ENCODE measurements at places on chromosomes 16 and 17. TPM values are rescaled to one million over a fixed set of nuclear protein-coding genes. Genes with fewer than 3 reads are reported as not detected.
A peak's percentile ranks its signal among the peaks of the same experiment; 100 is the strongest.

Gene NRN1L
- 5.3 TPM for total RNA-seq

Gene TBC1D3K
- not detected for total RNA-seq

DNA sequence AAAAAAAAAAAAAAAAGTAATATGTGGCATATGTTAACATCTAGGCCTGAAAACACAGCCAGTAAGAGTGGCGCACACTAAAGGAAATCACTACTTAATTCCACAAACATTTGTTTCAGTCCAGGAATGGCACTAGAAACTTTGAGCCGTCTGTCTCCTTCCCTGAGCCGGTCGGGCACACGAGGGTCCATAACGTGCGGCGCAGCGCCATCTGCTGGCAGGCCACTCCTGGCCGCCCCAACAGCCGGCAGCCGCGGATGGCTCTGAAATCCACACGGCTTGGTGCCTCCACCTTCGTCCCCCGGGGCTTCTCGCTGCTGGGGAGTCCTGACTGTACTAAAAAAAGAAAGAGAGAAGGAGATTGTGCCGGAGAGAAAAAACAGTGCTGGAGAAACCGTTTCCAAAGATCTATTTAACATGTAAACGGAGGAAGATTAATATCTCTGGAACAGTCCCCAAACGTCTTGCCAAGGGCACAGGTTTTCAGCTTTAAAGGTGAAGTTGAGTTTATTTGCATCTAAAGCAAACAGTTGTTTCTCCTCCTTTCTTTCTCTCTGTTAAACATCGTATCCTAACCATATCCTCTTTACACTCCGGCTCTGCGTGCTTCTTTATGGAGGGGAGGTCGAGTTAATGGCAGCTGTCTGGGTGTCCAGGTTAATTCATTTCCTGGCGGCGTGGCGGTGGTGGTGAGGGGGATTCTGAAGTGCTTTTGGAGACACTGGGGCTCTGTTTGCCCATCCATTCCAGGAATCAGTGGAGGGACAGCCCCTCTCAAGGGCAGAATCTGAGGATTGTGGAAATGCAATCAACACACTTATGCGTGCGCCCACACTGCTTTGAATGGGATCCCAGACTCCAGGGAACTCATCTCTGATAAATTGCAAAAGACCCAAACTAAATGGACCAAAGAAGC is 611.3 kb upstream of the SALL1 start:
- DNase-seq, result no peak

- DNase-seq, result peak; percentile 96
Measured at GRCh38 chr17:5486206-5487124, at the start of gene MIS12. Gene MIS12 (plus strand): TSS chr17:5486566. CDS start chr17:5488863, 2,297 bp downstream.

- no peak for DNase-seq
Measured at GRCh38 chr16:87201790-87202189, 115.4 kb downstream of the C16orf95 start.

DNA sequence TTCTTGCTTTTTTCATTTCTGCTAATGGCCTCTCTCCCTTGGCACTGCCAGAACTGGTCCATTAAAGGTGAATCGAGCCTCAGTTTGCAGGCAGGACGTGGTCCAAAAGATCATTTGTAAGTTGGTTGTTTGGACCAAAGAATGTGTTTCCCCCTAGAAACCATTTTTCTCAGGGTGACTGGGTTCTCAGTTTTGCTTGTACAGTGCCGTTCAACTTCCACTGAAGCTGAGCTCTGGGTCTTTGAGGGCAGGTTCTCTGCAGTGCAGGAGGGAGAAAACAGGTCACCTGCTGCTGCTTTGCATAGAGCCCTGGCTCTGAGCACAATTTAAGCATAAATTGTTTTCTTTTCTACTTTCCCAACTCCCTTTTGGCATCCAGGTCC is 9.0 kb upstream of the AMZ2 start:
- DNase-seq, result no peak

DNA sequence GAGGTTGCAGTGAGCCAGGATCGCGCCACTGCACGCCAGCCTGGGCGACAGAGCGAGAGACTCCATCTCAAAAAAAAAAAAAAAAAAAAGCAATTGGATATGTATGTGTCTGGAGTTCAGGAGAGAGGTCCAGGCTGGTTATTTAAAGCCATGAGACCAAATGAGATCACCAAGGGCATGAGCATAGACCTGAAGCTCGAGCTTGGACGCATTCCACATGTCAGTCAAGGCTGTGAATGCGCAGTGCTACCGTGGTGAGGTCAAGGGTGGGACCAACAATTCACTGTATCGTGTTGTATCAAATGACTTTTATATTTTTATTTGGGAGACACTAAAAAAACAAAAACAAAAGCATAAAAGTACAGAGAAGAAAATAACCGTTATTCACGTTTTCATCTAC is 29.1 kb upstream of the SPNS2 start:
- DNase-seq, result no peak

Data from naive thymus-derived CD8-positive, alpha-beta T cell (primary cell).